Testis (tissue), 5 donors: ENCODE measurements at places on chromosomes 3 and 15. TPM values are rescaled to one million over a fixed set of nuclear protein-coding genes. Genes with fewer than 3 reads are reported as not detected.

- H3K27me3 ChIP-seq = no peaks in the 10 kb centered on the region
- H3K4me1 ChIP-seq = no peaks in the 10 kb centered on the region
- H3K4me3 ChIP-seq = no peak overlapping the region
- H3K36me3 ChIP-seq = no peaks in the 10 kb centered on the region
These were observed 621.7 kb upstream of the AGTR1 start for GRCh38 chr3:148075771-148076716.

DNA sequence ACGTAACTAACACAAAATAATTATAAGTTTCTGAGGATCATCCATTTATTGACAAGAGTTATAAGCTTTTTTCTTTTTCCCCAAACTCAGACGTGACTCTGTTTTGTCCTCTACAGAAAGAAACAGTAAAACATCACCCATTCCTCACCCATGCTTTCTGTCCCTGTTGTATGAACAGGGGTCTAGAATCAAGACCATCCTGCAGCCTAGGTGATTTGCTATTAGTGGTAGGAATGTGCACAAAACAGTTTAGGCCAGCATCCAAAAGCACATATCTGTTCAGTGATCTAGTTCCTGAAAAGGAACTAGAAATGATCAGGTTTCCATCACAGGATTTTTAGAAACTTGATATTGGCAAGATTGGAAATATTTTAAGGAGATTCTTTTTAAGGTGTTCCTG, 527.6 kb downstream of the SOX2 start:
- no peaks in the 10 kb centered on the region for H3K27me3 ChIP-seq
- no peak overlapping the region for H3K27ac ChIP-seq
- peaks cover 10% of the 10 kb centered on the region for H3K4me1 ChIP-seq

DNA sequence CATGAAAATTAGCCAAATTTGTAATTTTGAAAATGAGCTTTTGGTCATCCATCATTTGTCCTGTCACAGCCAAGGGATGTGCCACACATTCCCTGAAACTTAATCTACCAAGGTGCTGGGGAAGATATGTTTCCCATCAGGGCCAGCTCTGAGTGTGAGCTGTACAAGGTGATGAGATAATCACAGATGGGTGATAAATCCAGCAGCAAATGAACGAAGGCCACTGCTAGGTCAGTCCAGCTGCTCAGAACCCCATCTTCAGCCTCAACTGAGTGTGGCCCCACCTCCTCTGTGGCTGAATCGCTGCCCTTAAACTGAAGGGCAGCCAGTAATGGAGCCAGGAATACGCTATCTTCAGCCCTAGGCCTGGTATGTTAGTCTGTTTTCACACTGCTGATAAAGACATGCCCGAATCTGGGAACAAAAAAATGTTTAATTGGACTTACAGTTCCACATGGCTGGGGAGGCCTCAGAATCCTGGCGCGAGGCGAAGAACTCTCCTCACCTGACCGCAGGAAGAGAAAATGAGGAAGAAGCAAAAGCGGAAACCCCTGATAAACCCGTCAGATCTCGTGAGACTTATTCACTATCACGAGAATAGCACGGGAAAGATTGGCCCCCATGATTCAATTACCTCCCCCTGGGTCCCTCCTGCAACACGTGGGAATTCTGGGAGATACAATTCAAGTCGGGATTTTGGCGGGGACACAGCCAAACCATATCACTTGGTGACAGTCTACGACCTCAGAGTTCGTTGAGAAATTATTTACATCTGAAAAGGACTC, 553.0 kb downstream of the NTRK3 start:
- no peaks in the 10 kb centered on the region for H3K4me1 ChIP-seq
- no peaks in the 10 kb centered on the region for H3K27me3 ChIP-seq
- peak; percentile 15 for DNase-seq
- no peak overlapping the region for H3K27ac ChIP-seq

Gene ST8SIA2
- 0.12 TPM for total RNA-seq

- H3K4me1 ChIP-seq = no peaks in the 10 kb centered on the region
- H3K36me3 ChIP-seq = no peaks in the 10 kb centered on the region
- no peak overlapping the region for H3K4me3 ChIP-seq
These were observed 35.6 kb downstream of the AGBL1 start for GRCh38 chr15:86115145-86115801.

DNA sequence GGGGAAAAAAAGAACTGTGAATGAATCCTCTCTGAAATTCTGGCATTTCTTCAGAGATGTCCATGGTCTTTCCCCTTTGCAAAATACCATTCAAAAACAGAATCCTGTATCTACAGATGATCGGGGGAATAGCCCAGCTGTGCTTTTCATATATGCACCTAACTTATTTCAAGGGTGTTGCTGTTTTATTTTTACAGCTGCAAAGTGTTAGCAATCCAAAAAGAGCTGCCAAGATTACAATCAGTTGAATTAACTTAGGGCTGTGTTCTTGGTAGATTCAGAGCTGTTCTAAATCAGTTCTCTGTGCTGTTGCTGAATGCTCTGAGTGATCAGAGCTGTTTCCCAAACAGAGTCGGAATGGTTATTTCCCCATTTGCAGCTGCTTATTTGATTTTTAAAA, 175.7 kb upstream of the SEMA6D start:
- no peaks in the 10 kb centered on the region for H3K27me3 ChIP-seq
- no peaks in the 10 kb centered on the region for H3K36me3 ChIP-seq
- H3K4me3 ChIP-seq = no peak overlapping the region
- DNase-seq = no peak
- H3K4me1 ChIP-seq = no peaks in the 10 kb centered on the region
- H3K27ac ChIP-seq = no peak overlapping the region

DNA sequence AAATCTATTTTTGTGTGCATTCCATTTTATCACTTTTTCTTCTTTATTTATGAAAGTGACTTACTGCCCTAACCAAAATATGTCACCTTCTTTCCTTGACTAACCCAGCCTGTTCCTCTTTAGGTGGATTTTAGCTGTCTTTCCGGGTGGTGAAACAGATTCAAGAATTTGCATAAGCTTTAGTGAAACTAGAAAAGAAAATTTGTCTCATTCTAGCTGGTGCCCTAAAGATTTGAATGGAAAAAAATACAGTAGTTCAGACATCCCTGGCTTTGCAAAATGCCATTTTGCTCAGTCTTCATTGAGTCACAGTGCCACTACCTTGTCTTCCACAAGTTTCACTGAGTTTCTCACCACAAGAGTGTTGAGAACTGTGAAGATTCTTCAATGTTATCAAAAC, 28.2 kb upstream of the CCDC50 start:
- H3K27ac ChIP-seq = no peak overlapping the region
- no peaks in the 10 kb centered on the region for H3K4me1 ChIP-seq
- H3K27me3 ChIP-seq = no peaks in the 10 kb centered on the region
- no peak for DNase-seq
- no peaks in the 10 kb centered on the region for H3K36me3 ChIP-seq

- H3K4me1 ChIP-seq = peaks cover 5% of the 10 kb centered on the region
- H3K27ac ChIP-seq = no peak overlapping the region
- H3K27me3 ChIP-seq = no peaks in the 10 kb centered on the region
- no peak for DNase-seq
- no peaks in the 10 kb centered on the region for H3K36me3 ChIP-seq
These were observed 19.7 kb downstream of the IL16 start for GRCh38 chr15:81216422-81216821.

Gene TMEM207
- total RNA-seq = 0.19 TPM

Gene NFKBIZ
- total RNA-seq = 14.7 TPM

Gene APBA2
- 37.7 TPM for total RNA-seq

Gene SERPINI2
- 0.25 TPM for total RNA-seq

- H3K4me1 ChIP-seq = no peaks in the 10 kb centered on the region
- no peaks in the 10 kb centered on the region for H3K27me3 ChIP-seq
- no peak overlapping the region for H3K27ac ChIP-seq
- H3K36me3 ChIP-seq = no peaks in the 10 kb centered on the region
- DNase-seq = no peak
These were observed 103.3 kb upstream of the GALNT15 start for GRCh38 chr3:16071206-16071605.

Gene GASK1A
- total RNA-seq = 18.7 TPM

Gene CPEB1
- 89.1 TPM for total RNA-seq

DNA sequence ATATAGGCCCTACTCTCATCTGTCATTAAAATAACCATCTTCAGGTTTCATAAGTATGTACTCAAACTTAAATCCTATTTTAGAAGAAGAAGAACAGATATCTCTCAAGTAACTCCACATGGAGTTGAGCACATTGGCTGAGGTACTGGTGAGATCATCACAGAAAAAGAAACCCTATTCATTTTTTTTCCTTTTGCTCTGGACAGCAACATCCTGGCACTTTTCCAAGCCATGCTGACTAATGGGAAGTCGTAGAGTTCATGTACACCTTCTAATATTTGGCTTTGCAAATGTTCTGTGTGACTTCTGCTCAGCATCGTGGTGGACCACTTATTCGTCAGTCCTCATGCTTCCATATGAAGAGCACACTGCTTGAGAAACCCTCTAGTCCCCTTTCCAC, 336.0 kb upstream of the KCNH8 start:
- H3K27ac ChIP-seq = no peak overlapping the region
- DNase-seq = no peak
- no peaks in the 10 kb centered on the region for H3K36me3 ChIP-seq

- DNase-seq = no peak
- H3K4me1 ChIP-seq = no peaks in the 10 kb centered on the region
- H3K36me3 ChIP-seq = no peaks in the 10 kb centered on the region
- no peaks in the 10 kb centered on the region for H3K27me3 ChIP-seq
These were observed 11.2 kb downstream of the MAP1A start for GRCh38 chr15:43528542-43529007.

Gene COMMD2
- 27.7 TPM for total RNA-seq

Gene CTXN2
- total RNA-seq = 1.0 TPM

DNA sequence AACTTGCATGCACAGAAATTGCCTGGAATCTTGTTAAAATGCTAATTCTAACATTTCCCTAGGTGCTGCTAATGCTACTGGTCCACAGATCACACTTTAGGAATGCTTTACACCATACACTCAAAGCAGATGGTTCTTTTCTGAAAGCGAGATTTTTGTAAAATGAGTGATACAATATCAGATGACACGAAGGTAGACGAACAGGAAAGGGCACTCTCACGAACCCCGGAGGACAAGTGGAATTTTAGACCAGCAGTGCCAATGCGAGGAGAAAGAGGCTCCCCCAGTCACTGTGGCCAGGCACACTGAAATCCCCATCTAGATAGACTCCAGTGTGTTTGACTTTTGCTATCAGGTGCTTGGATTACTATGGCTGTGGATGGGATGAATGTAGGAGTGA, 21.0 kb downstream of the FAIM start:
- no peaks in the 10 kb centered on the region for H3K4me1 ChIP-seq
- no peak overlapping the region for H3K27ac ChIP-seq
- no peak for DNase-seq
- no peaks in the 10 kb centered on the region for H3K27me3 ChIP-seq

DNA sequence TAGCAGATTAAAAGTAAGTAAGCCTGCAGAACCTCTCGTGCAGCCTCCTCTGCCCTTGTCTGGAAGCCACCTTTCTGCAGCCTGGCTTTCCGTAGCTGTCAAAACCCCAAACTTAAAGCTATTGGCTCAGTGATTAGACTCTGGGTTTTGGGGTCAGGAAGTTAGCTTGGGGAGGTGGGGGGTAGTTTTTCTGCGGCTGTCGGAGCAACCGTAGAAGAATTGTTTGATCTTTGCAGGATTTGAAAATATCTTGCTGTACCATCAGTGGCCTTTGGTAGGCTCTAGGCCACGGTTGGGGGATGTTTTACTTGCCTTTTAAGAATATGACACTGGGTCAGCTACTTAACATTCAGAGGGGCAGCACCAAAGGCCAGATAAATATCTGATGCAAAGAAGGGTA, 88.4 kb upstream of the RASGRP1 start:
- no peak overlapping the region for H3K27ac ChIP-seq
- H3K27me3 ChIP-seq = no peaks in the 10 kb centered on the region
- H3K4me3 ChIP-seq = no peak overlapping the region

DNA sequence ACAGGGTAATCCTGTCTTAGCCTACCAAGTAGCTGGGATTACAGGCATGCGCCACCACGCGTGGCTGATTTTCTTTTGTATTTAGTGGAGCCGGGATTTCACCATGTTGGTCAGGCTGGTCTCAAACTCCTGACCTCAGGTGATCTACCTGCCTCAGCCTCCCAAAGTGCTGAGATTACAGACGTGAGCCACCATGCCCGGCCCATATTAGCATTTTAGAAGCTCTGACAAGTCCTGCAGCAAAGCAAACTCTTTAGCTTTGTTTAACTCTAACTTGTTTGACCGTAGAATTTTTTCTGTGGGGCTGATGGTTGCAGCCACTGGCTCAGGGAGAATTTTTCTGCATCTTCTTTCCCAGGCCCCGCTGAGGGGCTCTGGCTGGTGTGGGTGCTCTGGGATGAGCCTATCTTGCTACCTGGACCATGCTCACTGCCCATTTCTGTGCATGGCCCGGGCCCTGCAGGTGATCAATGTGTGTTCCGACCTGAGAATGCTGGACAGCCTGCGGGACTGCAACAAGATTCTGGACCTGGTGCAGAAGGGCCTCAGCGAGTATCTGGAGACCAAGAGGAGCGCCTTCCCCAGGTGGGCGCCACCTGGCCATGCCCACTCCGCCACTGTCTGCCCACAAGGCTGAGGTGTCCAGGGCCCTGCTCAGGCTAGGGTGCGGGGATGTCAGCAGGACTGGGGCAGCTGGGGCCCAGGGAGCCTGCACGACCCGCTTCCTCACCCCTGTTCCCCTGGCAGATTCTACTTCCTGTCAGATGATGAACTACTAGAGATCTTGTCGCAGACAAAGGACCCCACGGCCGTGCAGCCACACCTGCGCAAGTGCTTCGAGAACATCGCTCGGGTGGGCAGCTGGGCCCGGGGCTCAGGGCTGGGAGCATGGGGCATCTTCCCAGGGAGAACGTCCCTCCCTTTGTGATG, 41.3 kb downstream of the DNAH1 start:
- no peaks in the 10 kb centered on the region for H3K36me3 ChIP-seq
- no peak overlapping the region for H3K27ac ChIP-seq
- H3K4me1 ChIP-seq = no peaks in the 10 kb centered on the region
- no peaks in the 10 kb centered on the region for H3K27me3 ChIP-seq
- DNase-seq = no peak

Gene GOLGA6D
- total RNA-seq = 29.8 TPM

- H3K4me3 ChIP-seq = no peak overlapping the region
- no peak for DNase-seq
- H3K36me3 ChIP-seq = no peaks in the 10 kb centered on the region
These were observed 102.0 kb downstream of the PDCD6IP start for GRCh38 chr3:33900440-33900808.

- no peak overlapping the region for H3K4me3 ChIP-seq
- no peaks in the 10 kb centered on the region for H3K36me3 ChIP-seq
- H3K27ac ChIP-seq = no peak overlapping the region
- DNase-seq = no peak
These were observed 139.1 kb upstream of the P2RY1 start for GRCh38 chr3:152695840-152696239.

DNA sequence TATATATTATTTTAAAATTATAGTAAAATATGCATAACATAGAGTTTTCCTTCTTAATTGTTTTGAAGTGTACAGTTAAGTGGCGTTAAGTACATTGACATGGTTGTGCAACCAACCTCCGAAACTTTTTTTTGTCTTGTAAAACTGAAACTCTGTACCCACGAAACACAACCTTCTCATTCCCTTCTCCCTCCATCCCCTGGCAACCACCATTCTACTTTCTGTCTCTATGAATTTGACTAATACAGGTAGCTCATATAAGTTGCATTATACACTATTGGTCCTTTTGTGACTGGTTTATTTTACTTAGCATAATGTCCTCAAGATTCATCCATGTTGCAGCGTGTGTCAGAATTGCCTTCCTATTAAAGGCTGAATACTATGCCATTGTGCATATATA, 179.4 kb downstream of the SATB1 start:
- no peaks in the 10 kb centered on the region for H3K27me3 ChIP-seq
- no peak for DNase-seq
- no peaks in the 10 kb centered on the region for H3K36me3 ChIP-seq
- no peaks in the 10 kb centered on the region for H3K4me1 ChIP-seq
- no peak overlapping the region for H3K4me3 ChIP-seq
